Activated CD4-positive, alpha-beta memory T cell treated with anti-CD3 and anti-CD28 coated beads, Interleukin-2, amount 10 ng/mL, durations not matched to agents 7 days and 5 days (primary cell): ENCODE measurements at places on chromosomes 7 and 10. TPM values are rescaled to one million over a fixed set of nuclear protein-coding genes. Genes with fewer than 3 reads are reported as not detected.
A peak's percentile ranks its signal among the peaks of the same experiment; 100 is the strongest.

DNA sequence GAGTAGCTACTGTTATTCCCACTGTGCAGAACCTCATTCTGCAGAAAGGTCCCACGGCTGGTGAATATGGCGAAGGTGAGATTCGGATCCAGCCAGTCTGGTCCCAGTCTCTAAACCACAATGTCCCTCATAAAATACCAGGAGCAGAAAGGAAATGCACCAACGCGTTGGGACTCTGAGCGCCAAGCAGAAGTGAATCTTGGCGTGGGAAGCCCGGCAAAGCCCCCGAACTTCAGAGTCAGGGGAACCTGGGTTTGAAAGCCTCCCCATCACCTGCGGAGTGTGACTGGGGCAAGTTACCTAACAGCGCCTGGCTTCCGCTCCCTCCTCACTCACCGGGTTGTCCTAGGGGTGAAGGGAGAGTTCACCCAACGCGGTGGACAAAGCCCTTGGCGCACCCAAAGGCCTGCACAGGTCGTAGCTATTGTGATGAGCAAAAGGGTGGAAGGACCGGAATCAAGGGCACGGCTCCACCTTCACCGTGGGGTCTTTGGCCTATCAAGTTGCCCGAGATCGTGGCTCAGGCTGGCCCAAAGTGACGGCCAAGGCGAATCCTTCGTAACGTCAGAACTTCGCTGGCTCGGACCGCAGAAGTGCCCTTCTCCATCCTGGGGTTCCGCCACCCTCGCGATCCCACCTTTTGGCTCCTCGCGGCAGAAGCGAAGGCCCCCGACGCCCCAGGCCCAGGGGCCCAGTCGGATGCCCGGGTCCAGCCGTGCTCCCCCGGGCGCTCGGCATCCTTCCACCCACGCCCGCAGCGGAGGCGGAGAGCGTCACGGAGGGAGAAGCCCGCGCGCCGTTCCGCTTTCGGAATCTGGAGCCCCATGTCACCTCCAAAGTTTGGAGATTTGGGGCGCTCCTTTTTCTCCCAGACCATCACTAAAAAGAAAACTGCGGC, 811 bp downstream of the RGS10 start:
- DNase-seq, result peak; percentile 54

DNA sequence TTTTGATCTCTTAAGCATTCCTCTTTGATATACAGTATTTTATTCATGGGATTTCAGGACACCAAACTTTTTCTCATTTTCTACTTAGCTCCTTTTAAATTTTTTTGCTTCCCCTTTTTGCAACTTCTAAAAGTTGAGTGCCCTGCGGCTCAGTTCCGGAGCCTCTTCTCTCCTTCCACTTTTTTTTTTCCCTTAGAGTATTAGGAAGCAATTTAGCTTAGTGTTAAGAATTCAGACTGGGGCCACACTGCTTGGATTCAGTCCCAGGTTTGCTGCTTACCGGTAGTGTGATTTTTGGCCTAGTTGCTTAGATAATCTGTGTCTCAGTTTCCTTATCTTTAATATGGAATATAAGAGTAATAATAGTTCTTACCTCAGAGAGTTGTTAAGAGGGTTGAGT, 3.4 kb downstream of the STAM start:
- no peak for DNase-seq

- DNase-seq, result no peak
Measured at GRCh38 chr7:75655536-75655935, 83.2 kb downstream of the HIP1 start.

- no peak for DNase-seq
Measured at GRCh38 chr10:34024693-34025425, 690.4 kb upstream of the NRP1 start.

DNA sequence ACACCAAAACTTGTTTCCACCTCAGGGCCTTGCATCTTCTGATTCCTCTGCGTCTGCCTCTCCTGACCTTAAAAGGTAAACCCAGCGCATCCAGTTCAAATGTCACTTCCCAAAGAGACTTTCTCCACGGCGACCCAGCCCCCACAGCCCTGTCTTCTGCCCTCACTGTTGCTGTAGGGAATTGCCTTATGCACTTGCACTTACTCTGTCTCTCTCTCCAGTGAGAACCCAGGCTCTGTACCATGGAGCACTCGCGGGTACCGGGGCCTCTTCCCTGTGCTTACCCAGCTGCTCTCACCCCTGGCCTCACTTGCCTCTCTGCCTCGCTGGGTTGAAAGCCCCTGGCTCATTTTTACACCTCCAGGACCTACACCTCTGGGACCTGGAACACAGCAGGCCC, 48.4 kb downstream of the AOC1 start:
- no peak for DNase-seq

- DNase-seq, result no peak
Measured at GRCh38 chr7:106294334-106294733, 9.6 kb upstream of the NAMPT start.

- no peak for DNase-seq
Measured at GRCh38 chr7:25720427-25720826, 431.6 kb upstream of the NFE2L3 start.

DNA sequence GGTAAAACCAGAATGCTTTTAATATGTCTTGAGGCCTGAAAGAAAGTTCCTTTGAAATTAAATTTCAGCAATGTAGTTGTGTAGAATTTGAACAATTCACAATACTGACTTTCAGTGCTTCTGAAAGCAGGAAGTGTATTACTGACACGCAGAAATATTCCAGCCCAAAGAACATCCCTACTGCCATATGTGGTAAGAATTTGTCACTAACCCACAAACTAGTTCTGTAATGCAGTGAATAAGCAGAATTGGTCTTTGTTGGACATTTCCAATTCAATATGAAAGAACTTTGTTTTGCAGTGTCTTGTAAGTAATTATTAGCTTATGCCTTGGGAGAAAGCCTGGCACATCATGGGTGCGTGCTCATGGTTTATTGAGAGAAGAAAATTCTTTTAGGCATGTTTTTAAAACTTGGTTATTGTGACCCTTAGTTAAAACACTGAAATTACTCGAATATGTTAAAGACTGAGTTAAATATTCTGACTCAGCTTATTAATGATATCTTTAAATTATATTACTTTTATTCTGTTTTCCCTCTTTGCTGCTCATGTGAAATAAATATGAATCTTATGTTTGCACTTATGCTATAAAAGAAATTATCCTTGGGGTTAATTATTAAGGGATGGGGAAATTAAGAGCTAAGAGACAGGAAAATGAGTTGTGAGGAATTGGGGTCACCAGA, 33.4 kb downstream of the PTPN12 start:
- no peak for DNase-seq

DNA sequence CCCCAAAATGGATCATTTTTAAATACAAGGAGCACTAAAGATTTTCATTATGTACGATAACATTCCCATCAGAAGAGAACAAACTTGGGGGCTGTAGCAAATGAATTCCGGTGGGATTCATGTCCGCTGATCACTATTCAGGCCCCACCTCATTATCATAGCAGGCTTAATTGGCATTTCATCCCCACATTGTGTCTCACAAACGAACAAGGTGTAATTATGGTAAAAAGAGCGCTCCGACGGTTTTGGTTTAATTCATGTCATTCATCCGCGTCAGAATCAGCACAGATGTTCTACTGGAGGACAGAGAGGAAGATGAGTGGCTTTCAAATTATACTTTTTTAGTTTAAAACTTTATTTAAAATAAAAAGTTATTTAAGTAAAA, 124.7 kb downstream of the MAD1L1 start:
- DNase-seq, result no peak

DNA sequence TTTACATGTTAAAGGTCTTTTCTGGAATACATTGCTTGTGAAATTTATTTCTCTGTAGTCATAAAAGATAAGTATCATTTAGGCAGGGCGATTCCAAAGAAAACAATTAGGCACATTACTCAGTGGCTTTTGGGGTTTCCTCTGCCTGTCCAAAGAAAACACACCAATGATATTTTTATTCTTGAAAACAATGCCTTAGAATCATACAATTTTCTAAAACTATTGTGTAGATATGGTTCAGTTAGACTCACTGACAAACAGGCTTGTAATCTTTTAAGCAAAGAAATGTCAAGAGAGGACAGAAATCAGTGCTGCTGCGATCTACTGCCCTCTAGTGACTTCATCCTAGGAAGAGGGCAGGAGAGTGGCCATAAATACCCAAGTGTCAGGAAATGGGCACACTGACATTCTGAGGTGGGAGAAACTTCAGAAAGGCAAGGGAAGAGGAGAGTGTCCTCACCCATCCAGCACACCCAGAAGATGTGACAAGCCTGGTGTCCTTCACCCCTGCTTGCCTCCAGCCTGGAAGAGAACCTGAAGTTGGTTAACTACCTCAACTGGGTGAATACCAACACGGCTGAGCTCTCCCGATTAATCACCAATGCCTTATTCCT, 120.5 kb downstream of the GALNT11 start:
- peak; percentile 32 for DNase-seq

DNA sequence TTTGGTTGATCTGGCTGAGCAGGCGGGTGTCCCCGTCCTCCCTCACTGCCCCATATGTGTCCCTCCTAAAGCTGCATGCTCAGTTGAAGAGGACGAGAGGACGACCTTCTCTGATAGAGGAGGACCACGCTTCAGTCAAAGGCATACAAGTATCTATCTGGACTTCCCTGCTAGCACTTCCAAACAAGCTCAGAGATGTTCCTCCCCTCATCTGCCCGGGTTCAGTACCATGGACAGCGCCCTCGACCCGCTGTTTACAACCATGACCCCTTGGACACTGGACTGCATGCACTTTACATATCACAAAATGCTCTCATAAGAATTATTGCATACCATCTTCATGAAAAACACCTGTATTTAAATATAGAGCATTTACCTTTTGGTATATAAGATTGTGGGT, 26.9 kb upstream of the TRIM56 start:
- peak; percentile 61 for DNase-seq

GRCh38 chr10:100736144-100736808, 9.1 kb upstream of the PAX2 start:
- no peak for DNase-seq

- DNase-seq, result no peak
Measured at GRCh38 chr7:30139836-30140384, 5.1 kb downstream of the MTURN start.

DNA sequence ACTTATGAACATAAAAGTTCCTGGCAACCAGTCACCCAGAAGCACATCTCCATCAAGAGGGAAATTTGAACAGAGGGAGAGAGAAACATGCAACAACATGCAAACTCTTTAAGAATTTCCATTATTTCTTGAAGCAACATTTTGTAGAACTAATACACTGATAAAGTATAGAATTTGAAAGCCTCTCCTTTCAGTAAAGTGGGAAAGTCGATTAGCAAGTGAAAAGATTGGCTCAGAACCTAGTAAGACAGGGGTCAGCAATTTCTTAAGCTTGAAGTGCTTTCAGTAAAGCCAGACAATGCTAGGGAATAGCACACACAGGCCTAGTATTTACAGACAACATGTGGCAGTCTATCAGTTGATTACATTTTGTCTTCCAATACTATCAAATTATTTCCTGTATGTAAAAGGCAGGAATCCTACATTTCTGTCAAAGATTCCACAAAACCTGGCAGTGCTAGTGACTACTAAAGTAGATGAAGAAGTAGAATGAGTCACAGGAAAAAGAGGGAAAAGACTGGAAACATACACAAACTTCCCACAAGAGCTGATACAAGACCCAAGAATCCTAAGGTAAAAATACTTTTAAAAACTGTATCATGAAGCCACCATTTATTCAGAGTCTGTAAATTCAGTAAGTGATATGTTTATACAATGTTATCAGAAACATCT, 25.2 kb downstream of the DNAJC1 start:
- DNase-seq, result no peak

GRCh38 chr10:103533827-103534226, 40.3 kb downstream of the NEURL1 start:
- DNase-seq, result no peak

DNA sequence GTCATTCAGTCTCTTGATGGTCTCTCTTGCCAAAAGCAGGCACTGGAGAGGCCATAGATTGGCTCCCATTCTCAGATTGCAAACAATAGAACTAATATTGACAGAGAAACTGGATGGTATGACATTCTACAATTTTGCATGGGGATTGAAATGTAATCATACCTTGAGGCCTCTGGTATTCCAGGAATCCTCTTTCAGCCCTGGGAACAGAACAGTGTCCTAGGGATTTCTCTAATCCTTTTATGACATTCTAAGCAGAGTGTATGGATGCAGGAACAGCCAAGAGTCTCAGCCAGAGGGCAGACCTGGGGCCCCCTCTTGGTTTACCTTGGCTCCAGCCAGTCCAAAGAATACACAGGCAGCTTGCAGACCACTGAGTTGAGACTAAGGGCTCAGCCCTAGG, 206.4 kb downstream of the KCNMA1 start:
- DNase-seq, result no peak

The NANOS1 gene
- 0.40 TPM for total RNA-seq

The AKR1C2 gene
- total RNA-seq, result not detected

The TLL2 gene
- not detected for total RNA-seq

The SNX10 gene
- 45.7 TPM for total RNA-seq

The UBN2 gene
- total RNA-seq, result 12.0 TPM

The PTPRN2 gene
- 4.7 TPM for total RNA-seq

The VWA2 gene
- total RNA-seq, result not detected

The CPVL gene
- 2.1 TPM for total RNA-seq

The WDR11 gene
- 47.0 TPM for total RNA-seq

The PTPRE gene
- total RNA-seq, result 30.6 TPM
